ENCODE measurements at places on chromosomes 6 and 20.

DNA sequence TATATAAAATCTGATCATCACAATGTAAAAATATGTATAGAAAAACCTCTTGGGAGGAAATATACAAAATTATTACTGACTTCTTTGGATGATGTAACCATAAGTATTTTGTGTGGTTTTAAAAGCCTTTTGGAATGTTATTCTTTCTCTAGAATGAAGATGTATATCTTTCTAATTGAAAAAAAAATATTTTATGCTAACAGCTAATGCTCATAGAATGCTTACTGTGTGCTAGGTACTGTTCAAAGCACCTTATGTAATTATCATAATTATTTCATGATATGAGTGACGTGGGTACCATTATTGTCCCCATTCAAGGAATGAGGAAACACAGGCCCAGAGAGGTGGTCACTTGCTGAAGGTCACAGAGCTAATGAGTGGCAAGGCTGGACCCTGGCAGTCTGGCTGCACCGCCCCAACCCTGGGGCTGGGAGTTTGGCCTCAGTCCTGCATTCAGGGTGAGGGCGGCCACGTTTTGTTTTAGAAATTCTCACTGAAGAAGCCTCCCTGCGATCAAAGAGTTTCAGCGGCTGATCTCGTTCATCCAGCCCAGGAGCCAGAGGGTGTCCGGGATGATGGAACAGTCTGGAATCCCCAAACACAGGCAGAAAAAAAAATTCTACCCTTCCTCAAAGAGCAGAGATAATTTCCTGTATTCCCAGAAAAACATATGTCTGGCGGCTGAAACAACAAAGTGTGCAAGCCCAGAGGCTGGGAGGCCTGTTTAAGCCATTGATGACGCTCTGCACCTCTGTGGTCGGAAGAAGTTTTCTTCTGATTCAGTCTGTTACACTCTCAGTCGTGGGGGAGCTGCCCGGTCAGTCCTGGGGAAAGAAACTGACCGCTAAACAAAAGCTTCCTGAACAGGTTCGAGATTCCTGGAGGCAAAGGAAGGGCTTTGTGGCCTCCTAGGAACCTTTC lies 37.3 kb downstream of the TFEB start:
- peak; percentile 95 for DNase-seq

GRCh38 chr20:50575865-50576720 lies 65.9 kb downstream of the PTPN1 start:
- DNase-seq, result no peak

GRCh38 chr6:81366972-81367371 lies 385.5 kb downstream of the TENT5A start:
- DNase-seq, result no peak

DNA sequence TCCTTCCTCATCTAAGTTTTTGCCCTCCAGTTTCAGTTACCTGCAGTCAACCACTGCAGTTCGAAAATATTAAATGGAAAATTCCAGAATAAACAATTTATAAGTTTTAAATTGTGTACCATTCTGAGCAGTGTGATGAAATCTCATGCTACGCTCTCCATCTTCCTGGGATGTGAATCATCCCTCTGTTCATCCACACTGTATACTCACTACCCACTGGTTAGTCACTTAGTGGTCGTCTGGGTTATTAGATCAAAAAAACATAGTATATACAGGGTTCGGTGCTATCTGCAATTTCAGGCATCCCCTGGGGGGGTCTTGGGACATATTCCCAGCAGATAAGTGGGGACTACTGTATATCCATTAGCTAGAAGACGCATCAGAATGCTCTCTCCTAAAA lies 151.9 kb upstream of the SLC22A16 start:
- DNase-seq, result peak; percentile 29

DNA sequence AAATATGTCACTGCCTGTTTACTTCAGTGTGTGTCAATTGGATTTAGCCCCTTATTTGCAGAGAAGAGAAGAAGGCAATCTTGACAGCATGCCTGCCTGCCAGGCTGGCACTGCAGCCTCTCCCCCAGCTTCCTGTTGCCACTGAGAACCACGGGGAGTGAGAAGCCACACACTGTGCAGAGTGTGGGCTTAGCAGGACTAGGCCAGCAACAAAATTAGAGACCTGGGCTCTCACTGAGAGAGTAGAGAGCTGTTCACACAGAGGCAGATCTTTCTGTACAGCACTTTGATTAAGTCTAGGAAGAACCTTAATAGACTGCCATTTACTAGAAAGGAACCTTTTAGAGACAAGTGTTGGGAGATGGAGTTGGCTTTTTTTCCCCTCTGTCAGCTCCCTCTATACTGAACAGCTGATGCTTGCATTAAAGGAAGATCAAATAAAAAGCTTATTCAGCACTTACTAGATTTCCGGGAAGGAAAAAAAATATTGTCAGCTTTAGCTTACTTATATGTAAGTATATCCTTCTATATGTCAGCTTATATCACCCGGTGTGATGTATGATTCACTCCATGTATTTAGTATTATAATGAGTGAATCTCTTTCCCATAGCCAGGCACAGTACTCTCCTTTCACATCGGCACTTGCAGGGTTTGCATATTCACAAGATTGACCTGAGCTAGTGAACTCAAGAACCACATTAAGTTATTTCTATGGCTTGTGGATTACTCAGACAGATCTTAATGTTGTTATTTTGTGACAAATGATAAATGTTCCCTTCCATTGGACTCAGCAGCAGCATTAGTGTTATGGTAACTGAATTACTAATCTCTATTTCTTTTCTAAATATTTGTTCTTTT lies 851.0 kb upstream of the EPHA7 start:
- no peak for DNase-seq

- no peak for DNase-seq
These were observed 846 bp downstream of the PDE10A start for GRCh38 chr6:165662041-165662748.

- DNase-seq, result no peak
These were observed 87.8 kb downstream of the KIF16B start for GRCh38 chr20:16485401-16485800.

DNA sequence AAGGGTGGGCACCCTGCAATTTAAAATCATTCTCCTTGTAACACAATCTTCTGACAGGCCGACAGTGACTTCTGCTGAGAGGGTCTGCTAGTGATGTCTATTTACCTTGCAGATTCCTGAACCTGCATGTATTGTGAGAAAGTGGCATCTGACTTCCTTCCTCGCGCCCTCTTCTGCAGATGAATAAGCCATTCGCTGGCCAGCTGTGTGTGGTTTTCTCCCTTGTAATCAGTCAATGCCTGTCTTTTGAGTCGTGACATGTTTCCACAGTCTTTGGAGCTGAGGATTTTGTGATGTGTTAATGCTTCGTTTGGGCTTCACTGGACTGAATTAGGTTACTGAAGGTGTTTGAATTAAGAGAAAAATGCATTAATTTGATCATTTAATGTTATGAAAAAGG lies 125.3 kb downstream of the GRM1 start:
- DNase-seq, result no peak

DNA sequence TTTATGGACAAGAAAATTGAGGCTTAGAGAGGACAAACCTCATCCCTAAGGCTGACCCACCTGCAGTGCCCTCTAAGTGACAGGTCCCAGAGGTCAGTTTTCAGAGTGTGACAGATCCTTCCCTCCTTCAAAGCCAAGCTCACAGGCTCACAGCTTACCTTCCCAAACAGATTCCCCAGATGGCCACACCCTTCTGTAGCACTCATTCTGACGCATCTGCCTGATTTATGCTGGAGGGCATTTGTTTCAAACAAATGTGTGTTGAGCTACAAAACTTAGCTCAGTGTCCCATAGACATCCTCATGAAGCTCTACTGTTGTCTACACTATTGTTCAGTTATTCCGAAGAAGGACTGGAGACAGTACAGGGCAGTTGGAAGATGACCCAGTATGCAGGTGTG lies 60.6 kb upstream of the RIN2 start:
- DNase-seq, result no peak

GRCh38 chr6:16568128-16568527 lies 193.1 kb downstream of the ATXN1 start:
- DNase-seq, result no peak

- DNase-seq, result no peak
These were observed 6.5 kb downstream of the PLEKHG1 start for GRCh38 chr6:150606168-150606591.

- no peak for DNase-seq
These were observed 3.0 kb downstream of the ENPP3 start for GRCh38 chr6:131640100-131640499.

- DNase-seq, result no peak
These were observed 50.6 kb upstream of the TBC1D7 start for GRCh38 chr6:13378669-13379590.

DNA sequence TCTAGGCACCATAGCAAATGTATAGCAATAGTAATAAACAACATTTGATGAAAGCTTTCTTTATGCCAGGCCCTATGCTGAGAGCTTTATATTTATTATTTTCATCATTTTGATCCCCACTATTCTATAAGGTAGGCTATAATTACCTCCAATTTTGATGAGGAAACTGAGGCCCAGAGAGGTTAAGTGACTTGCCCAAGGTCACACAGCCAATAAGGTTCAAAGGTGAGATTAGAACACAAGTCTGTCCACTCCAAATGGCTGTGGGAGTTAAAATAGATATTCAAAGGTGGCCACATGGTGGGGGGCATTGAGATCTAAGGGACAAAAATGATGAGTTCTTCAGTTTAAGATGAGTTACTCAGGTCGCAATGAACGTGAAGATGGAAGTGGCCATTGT lies 269.9 kb downstream of the BMP7 start:
- DNase-seq, result no peak

DNA sequence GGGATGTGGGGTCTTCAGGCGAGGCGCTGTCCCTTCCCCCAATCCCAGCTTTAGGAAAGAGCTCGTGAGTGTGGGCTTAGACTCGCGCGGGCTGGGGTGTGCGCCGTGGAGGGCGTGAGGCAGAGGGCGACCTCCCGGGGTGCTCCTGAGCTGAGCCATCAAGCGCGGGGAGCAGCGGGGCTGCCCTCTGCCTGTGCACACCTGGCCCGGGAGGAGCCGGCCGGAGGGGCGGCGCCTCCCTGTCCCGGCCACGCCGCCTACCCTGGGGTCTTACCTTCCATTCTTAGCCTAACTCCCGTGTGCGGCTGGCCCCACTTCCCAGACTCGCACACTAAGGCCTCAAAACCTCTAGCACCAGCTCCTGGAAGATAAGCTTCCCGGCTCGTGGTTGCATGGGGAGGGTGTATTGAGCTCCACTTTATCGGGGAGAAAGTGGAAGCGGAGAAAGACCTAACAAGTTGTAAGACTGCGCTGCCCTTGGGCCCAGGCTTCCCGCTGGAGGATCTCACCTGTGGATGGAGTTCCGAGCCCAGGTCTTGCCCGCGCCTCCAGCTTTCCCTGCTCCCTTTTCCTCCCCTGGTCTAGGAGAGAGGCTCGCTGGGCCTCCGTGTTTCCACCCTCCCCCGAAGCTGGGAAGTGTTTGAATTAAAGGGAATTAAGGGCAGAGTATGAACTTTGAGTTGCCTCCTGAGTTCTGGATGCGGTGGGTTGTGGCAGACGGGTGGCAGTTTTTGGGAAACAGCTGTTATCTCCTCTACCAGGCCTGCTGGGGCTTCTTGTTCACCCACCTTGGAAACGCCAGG lies 1.2 kb downstream of the DNMT3B start:
- DNase-seq, result no peak

- no peak for DNase-seq
These were observed 1.7 kb upstream of the TREM2 start for GRCh38 chr6:41164551-41165120.

DNA sequence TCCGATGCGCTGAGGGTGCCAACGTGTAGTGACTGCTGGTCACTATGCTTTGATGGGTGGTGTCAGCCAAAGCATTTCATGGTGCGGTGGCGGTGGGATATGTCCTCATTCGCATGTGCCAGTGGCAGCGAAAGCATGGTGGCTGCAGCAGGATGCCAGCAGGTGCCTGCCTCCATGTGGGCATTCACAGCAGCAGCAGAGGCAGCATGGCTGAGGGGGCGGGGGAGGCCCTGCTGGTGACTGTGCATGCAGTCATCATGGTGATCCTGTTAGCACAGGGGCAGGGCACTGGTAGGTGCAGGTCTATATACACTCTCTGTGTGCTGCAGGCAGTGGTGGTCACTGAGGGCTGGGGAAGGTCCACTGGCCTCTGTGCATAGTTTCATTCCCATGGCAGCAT lies 22.0 kb downstream of the FIG4 start:
- no peak for DNase-seq

GRCh38 chr6:7264686-7265384 lies 48.2 kb downstream of the SSR1 start:
- DNase-seq, result no peak

Measured in AG04449 (cell line).